ENCODE measurements at places on chromosomes 2 and 18. TPM values are rescaled to one million over a fixed set of nuclear protein-coding genes. Genes with fewer than 3 reads are reported as not detected.
A peak's percentile ranks its signal among the peaks of the same experiment; 100 is the strongest.

- DNase-seq: no peak
- H3K27me3 ChIP-seq: no peaks in the 10 kb centered on the region
- no peak overlapping the region for H3K4me3 ChIP-seq
- H3K4me1 ChIP-seq: peaks cover 6% of the 10 kb centered on the region
These were observed 49.6 kb downstream of the PIK3C3 start for GRCh38 chr18:42004653-42005052.

Gene TMEM178A
- total RNA-seq: 0.16 TPM

Gene CD8B2
- total RNA-seq: 4.4 TPM

Gene NEU2
- not detected for total RNA-seq

DNA sequence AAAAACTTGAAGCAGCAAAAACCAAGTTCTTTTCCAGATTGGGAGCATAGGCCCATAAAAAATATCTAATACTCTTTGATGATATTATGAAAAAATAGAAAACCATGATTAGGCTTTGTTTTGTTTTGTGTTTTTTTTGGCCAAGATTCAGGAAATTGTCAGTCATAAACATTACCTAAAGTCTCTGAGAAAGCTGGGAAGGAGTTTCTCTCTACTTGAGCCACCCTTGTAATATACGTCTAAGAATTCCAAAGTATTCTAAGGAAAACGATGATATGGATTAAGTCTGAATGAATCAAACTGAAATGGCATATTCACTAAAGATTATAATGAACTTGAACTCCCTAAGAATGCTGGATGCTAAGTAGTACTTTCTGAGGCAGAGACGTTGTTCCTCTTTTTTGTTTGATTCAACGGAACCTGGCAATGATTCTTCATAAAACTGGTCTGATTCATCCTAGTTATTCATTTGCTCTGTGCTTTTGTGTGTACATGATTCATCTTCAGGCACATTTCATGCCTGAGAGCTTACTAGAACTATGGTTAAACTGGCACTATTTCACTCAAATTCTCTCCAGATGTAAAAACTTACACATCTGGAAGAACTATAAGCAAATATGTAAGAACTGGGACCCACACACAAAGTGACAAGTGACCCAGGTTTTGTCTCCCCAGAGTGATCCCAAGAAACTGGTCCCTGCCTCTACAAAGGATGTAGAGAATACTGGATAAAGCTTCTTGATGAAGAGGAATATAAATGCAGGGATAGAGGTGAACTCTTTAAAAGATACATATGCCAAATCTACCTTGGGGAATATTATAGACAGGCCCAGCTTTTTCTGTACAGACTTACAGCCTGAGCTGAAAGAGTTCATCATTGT lies 159.7 kb downstream of the DOCK10 start:
- no peak overlapping the region for H3K4me3 ChIP-seq
- DNase-seq: no peak
- H3K4me1 ChIP-seq: peaks cover 49% of the 10 kb centered on the region
- no peaks in the 10 kb centered on the region for H3K27me3 ChIP-seq
- H3K36me3 ChIP-seq: peaks cover 70% of the 10 kb centered on the region

- no peak for DNase-seq
- no peaks in the 10 kb centered on the region for H3K36me3 ChIP-seq
- no peak overlapping the region for H3K27ac ChIP-seq
- no peaks in the 10 kb centered on the region for H3K4me1 ChIP-seq
- H3K4me3 ChIP-seq: no peak overlapping the region
- H3K27me3 ChIP-seq: no peaks in the 10 kb centered on the region
These were observed 7.2 kb downstream of the DSC1 start for GRCh38 chr18:31155498-31155897.

- H3K36me3 ChIP-seq: peaks cover 15% of the 10 kb centered on the region
- no peak overlapping the region for H3K4me3 ChIP-seq
- peak overlapping the region; percentile 47 for H3K27ac ChIP-seq
- peaks cover 14% of the 10 kb centered on the region for H3K4me1 ChIP-seq
- no peaks in the 10 kb centered on the region for H3K27me3 ChIP-seq
These were observed 133.3 kb downstream of the LCLAT1 start for GRCh38 chr2:30580391-30580790.

Gene PJVK
- 3.4 TPM for total RNA-seq

- no peaks in the 10 kb centered on the region for H3K36me3 ChIP-seq
- H3K27ac ChIP-seq: no peak overlapping the region
- peaks cover 4% of the 10 kb centered on the region for H3K4me1 ChIP-seq
- H3K4me3 ChIP-seq: no peak overlapping the region
- DNase-seq: no peak
- H3K27me3 ChIP-seq: no peaks in the 10 kb centered on the region
These were observed 252.4 kb upstream of the SLC39A10 start for GRCh38 chr2:195404651-195405050.

GRCh38 chr2:190121971-190122370 lies 59.4 kb upstream of the MSTN start:
- no peak overlapping the region for H3K27ac ChIP-seq
- H3K4me3 ChIP-seq: no peak overlapping the region
- H3K4me1 ChIP-seq: peaks cover 9% of the 10 kb centered on the region
- no peak for DNase-seq

DNA sequence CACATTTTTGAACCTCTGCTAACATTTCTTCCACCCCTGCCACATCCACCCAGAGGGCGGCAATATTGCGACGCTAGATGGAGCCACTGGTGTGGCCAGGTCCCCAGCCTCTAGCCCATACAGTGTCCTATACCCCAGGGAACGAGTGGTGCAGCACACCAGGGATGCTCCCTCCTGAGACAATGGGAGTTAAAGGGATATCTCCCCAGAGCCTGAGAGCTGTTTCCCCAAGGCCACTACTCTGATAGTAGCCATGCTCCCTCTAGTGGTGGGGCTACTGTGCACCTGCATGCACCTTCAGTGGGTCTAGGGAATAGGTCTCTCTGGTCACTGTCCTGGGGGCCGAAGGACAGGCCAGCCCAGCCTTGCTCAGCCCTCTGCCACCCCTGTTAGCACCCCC lies 336.4 kb upstream of the FSHR start:
- DNase-seq: no peak
- H3K36me3 ChIP-seq: no peaks in the 10 kb centered on the region
- H3K4me1 ChIP-seq: no peaks in the 10 kb centered on the region
- no peak overlapping the region for H3K27ac ChIP-seq
- no peaks in the 10 kb centered on the region for H3K27me3 ChIP-seq
- no peak overlapping the region for H3K4me3 ChIP-seq
